Hematopoietic multipotent progenitor cell treated with erythropoietin and hydrocortisone succinate and interleukin-3 and kit ligand, for 4 days (in vitro differentiated cells): ENCODE measurements at places on chromosomes 2 and 18.

DNA sequence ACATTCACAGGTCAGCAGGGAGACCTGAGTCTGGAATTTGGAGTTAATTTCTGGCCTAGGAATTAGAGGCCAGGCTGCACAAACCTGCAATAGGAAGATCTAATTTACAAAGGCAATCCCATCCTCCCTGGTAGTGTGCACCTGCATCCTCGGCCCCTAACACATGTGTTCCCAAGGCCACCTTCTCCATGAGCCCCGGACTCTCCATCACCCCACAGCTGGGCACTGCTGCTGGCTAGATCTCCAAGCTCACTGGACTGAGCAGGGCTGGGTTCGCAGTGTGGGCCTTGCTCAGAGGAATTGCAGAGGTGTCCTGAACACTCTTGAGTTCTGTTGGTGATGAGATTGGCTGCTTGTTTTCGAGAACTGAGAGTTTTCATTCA lies 162.6 kb upstream of the TWIST2 start:
- DNase-seq, result no peak

GRCh38 chr2:15768142-15768541 lies 172.2 kb upstream of the MYCN start:
- peak; percentile 11 for DNase-seq

DNA sequence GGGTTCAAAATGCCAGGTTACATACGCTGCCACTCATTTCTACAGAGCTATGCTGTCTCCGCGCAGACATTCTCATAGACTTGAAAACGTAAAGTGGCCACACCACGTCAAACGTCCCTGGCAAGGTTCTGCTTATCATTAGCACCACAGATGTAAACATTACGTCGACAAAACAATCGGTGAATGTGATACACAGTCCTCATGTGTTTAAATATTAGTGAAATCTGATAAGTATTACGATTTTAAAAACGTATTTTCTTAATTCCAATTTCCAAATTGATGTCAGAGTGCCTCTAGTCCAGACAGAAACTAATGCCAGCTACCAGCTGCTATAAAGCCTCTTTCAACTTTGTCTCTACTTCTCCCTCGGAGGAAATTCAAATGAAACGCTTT lies 1.2 kb downstream of the STK17B start:
- peak; percentile 90 for DNase-seq

GRCh38 chr2:199092419-199092818 lies 365.3 kb downstream of the SATB2 start:
- DNase-seq, result no peak

GRCh38 chr2:233486778-233487552 lies 79.6 kb downstream of the USP40 start:
- DNase-seq, result no peak

- no peak for DNase-seq
These were observed 353.8 kb downstream of the RND3 start for GRCh38 chr2:150133623-150134022.

DNA sequence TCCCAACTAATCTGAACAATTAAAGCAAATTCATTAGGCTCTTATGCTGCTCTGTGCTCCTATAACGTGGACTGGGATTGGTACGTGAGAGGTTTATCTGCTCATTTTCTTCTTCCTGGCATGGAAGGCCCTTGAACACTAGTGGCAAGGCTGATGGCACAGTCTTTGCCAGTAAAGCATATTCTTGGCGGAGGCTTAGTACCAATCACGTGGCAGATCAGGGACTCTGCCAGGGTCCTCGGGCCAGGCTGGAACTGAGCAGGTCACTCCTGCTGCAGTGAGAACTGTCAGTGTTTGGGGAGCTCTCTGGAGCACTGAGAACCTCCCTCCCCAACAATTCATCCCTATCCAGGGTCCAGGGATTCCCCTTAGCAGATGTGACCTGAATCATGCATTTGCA lies 3.7 kb upstream of the ALPK2 start:
- DNase-seq, result no peak

DNA sequence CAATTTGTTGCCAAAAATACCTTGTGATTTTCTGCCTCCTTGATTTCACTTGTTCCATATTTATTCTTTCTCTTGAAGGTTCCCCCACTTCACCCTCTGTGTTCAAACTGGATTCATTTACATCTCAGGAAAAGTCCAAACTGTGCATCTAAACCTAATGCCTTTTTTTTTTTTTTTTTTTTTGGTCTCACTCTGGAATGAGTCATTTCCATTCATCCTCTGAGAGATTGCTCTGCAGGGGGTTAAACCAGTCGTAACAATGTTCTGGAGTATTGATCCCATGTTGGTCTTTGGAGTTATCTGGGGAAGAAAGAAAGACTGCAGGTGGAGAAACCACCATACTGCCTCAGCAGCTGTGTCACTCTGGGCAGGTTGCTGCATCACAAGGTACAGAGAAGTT lies 119.7 kb downstream of the TACR1 start:
- DNase-seq, result no peak

DNA sequence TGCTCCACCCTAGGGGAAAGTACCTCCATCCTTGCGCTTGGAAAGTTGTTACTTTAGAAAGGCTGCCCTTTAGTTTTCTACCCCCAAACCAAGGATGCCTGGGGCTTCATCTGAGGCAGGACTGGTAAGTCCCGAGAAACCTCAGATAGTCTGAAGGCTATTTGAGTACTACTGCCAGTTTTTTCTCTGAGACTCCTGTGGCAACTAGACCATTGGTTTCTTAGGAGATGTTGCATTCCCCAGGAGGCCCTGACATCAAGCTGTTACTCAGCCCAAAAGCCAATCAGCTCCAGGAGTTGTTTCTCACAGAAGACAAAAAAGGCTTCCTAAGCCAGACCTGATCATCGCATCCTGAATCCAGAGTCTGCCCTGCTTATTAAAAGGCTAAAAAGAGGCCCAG lies 67.2 kb downstream of the COLEC12 start:
- DNase-seq, result no peak

- DNase-seq, result no peak
These were observed 268.5 kb downstream of the SH3BP4 start for GRCh38 chr2:235220331-235220730.

- DNase-seq, result no peak
These were observed 25.9 kb downstream of the FHOD3 start for GRCh38 chr18:36323421-36323820.

- no peak for DNase-seq
These were observed 20.0 kb downstream of the CCDC138 start for GRCh38 chr2:108806371-108807113.

GRCh38 chr2:130387804-130388203 lies 31.9 kb downstream of the PTPN18 start:
- DNase-seq, result no peak
